ENCODE measurements at places on chromosomes 6 and 20. TPM values are rescaled to one million over a fixed set of nuclear protein-coding genes. Genes with fewer than 3 reads are reported as not detected.
A peak's percentile ranks its signal among the peaks of the same experiment; 100 is the strongest.

GRCh38 chr6:15515226-15515625, 147.6 kb downstream of the DTNBP1 start:
- no peak for DNase-seq

- no peak for DNase-seq
Measured at GRCh38 chr6:79170959-79171358, 63.5 kb downstream of the HMGN3 start.

- peak; percentile 71 for DNase-seq
Measured at GRCh38 chr6:111808493-111808892, 64.8 kb downstream of the FYN start.

DNA sequence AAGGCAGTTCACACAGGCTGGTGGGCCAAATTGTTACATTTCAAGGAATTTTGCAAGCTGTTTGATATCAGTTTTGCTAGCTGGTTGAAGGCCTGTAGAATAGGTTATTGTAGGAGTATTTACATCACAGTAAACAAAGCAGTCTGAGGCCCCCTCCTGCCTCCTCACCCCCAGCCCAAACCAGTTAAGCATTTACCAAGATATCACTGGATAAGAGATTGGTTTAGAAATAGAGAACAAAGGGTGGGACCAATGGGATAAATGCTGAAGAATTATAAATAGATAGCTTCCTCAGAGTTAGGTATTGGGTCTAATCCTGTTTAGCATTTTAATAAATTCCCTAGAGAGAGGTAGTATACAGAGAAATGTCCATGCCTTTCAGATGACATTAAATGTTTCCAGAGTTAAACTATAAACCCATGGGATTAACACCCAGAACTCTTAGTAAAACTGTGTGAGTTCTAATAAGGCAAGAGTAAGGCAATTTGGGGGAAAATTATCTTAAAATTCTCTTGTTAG, 2.3 kb upstream of the PHACTR2 start:
- DNase-seq = no peak

DNA sequence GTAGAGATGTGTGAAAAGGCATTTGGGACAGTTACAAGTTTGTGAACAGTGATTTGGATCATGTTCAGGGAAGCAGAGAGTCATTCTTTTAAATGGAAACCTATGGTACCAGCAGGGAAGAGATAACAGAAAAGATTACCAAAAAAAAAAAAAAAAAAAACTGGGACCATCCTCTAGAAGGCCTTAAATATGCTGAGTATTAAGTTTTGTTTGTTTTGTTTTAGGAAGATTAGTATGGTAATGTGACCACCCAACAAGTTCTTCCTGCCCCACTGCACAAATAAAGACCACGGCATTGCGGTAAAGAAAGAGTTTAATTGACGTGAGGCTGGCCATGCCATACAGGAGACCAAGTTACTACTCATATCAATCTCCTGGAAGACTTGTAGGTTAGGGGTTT, 946.2 kb downstream of the KIF16B start:
- no peak for DNase-seq

HTR1E gene
- total RNA-seq = not detected

CLPSL1 gene
- not detected for total RNA-seq

WFDC12 gene
- total RNA-seq = not detected

All from CD8-positive, alpha-beta T cell (primary cell).